ENCODE measurements at places on chromosomes 11 and 22.
A peak's percentile ranks its signal among the peaks of the same experiment; 100 is the strongest.

DNA sequence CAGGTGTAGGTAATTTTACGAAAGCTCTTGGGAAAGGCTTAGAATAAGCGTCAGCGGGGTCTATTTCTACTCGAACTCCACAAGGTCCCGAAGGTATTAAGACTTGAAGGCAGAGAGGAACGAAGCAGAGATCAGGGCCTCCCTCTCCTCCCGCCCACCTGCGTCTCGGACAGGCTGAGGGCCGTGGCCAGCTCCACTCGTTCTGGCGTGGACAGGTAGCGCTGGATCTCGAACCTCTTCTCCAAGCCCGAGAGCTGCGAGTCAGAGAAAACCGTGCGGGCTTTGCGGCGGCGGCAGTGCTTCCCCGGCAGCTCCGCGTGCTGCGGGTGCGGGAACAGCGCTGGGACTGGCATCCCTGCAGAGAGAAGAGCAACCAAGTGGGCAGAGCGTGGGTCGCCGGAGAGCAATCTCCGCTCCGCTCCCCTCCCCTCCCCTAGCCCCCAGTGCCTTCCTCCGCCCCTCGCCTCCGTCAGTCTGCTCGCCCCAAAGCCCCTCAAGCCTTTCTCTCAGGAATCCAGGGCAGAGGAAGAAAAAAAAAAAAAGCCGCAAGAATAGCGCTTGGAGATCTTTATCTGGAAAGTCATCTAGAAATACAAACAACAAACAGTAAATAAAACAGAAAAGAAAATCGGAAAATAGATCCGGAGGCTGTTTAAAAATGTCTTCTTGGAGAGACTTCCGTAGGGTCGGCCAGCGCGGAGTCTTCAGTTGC, 2.4 kb downstream of the BSX start:
- no peak for ATAC-seq

GRCh38 chr22:47486569-47487312, 724.3 kb downstream of the TBC1D22A start:
- ATAC-seq = peak; percentile 75

GRCh38 chr22:17868771-17869170, 94.5 kb upstream of the BID start:
- ATAC-seq = no peak

DNA sequence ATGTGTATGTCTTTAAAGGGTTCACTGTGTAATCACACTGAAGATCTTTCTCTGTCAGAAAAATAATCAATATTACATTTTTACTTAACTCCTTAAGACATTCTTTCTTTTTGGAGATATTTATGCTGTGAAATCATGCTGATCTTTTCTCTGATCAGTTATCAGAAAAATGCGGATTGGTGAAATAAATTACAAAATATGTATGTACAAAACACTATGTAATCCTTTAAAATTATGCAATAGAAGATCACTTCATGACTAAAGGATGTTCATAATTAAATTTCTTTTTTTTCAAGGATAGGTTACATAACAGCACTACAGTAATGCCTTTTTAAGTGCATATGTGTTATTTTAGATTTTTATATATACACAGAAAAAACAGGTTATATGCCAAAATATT, 24.7 kb downstream of the BTBD10 start:
- no peak for ATAC-seq

DNA sequence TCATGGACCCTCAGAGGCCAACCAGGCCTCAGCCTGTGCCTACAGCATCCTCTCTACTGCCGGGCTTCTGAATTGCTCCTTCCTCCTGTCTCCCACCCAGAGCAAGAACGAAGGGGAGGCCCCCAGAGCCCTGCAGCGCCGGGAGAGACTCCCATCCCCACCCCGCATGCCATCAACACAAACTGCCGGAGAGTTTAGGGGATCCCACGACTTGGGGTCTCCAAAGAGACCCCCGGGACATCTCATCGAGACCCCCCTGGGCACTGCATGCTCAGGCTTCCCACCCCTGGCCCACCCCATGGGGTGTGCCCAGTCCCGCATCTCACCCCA, 8.3 kb upstream of the CD81 start:
- ATAC-seq = no peak

DNA sequence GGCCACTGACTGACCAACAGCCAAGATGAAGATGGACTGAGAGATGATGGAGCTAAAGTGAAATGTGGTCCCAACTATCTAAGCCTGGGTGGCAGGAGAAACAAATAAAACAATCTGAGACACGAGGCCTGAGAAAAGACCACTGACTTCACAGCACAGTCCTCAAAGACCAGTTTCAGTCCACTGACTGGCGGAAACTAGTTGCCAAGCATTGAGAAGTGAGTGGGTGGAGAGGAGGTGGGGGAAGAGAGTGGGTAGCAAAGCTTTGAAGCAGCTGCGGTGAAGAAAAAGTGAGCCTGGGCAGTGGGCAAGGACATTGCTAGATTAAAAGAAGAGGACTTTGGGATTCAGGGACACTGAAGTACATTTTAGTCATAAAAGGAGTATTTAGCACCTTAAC, 1.9 kb downstream of the MS4A1 start:
- ATAC-seq = no peak

DNA sequence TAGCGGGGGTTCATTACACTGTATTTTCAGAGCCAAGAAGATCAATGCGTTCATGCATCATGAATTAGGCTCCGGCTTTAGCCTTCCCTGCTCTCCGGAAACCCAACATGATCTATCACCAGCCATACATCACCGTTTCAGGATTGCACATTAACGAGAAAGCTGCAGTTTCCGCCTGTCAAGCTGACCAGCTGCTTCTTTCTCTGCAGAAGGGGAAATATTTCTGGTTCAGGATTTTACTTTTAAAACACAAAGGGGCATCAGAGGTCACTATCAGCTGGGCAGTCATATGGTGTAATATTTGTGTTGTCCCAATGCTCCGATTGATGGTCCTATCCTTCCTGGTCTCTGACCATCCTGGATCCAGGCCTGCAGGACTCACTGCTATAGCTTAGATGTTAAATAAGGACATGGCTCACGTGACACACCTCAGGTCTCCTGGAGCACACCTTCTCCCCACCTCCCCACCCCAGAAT, 21.4 kb upstream of the CADM1 start:
- ATAC-seq = no peak

DNA sequence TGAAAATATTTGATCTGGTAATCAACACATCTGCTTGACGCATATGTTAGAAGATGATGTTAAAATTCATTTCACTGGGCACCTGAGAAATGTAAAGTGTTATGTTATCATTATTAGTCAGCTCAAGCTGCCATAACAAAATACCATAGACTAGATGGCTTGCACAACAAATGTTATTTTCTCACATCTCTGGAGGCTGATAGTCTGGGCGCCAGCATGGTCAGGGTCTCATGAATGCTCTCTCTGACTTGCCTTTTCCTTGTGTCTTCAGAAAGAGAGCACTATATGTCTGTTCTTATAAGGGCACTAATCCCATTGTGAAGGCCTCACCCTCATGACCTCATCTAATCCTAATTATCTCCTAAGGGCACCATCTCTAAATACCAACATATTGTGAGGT, 435.3 kb downstream of the NELL1 start:
- ATAC-seq = no peak

Measured in activated T-helper 17 cell treated with anti-CD3 and anti-CD28 coated beads, Interleukin-2, amount 50 U/mL, for 72 hours (primary cell).